ENCODE measurements at places on chromosomes 13 and 19. TPM values are rescaled to one million over a fixed set of nuclear protein-coding genes. Genes with fewer than 3 reads are reported as not detected.

Gene ZNF583
- 2.3 TPM for total RNA-seq

- H3K4me1 ChIP-seq = no peaks in the 10 kb centered on the region
- no peaks in the 10 kb centered on the region for H3K36me3 ChIP-seq
- no peaks in the 10 kb centered on the region for H3K27me3 ChIP-seq
- H3K27ac ChIP-seq = no peak overlapping the region
Observed at GRCh38 chr13:109611912-109612691, 174.3 kb downstream of the IRS2 start.

GRCh38 chr19:17677002-17677401 is 11.2 kb downstream of the UNC13A start:
- no peaks in the 10 kb centered on the region for H3K36me3 ChIP-seq
- DNase-seq = no peak

- no peaks in the 10 kb centered on the region for H3K4me1 ChIP-seq
- DNase-seq = no peak
- H3K27ac ChIP-seq = no peak overlapping the region
Observed at GRCh38 chr19:307111-307531, 15.9 kb upstream of the PLPP2 start.

DNA sequence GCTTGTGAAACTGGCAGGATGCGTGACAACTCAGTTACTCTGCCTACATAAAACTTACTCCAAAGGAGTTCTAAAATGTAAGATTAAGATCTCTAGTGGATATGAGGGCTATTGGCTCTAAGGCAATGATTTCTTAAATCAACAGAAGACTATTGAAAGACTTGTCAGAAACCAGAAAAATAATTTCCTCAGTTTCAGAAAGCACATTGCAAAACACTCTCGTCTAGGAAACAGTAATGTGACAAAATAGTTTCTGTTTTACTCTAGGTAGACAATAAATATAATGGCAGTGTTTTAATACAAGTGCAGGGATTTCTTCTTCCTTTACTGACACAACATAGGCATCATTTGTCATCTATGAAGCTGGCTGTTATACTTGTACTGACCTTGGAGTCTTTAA is 230.1 kb downstream of the KCTD12 start:
- H3K27ac ChIP-seq = no peak overlapping the region
- H3K36me3 ChIP-seq = no peaks in the 10 kb centered on the region
- no peak overlapping the region for H3K4me3 ChIP-seq

Gene SLC25A41
- total RNA-seq = 0.14 TPM

- H3K4me3 ChIP-seq = no peak overlapping the region
- no peaks in the 10 kb centered on the region for H3K36me3 ChIP-seq
- H3K27ac ChIP-seq = peak overlapping the region; percentile 13
Observed at GRCh38 chr19:51359294-51359693, 6.9 kb downstream of the ETFB start.

DNA sequence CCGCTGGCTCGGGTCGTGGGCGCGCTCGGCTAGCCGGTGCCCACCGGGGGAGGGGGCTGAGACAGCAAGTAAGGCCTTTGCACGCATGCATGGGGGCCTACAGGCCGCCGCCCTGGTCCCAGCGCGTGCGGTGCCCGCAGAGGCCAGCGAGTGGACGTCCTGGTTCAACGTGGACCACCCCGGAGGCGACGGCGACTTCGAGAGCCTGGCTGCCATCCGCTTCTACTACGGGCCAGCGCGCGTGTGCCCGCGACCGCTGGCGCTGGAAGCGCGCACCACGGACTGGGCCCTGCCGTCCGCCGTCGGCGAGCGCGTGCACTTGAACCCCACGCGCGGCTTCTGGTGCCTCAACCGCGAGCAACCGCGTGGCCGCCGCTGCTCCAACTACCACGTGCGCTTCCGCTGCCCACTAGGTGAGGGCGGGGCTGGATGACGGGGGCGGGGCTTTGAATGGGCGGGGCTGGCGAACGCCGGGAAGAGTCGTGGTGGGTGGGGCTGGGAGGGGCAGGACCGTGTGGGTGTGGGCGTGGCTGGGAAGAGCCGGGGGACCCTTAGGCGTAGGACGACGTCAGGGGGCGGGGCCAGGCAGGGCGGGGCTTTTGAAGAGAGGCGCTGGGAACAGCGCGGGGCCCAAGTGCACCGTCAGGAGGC is 2.1 kb downstream of the CILP2 start:
- no peak overlapping the region for H3K27ac ChIP-seq
- H3K4me1 ChIP-seq = peaks cover 9% of the 10 kb centered on the region
- peak; percentile 95 for DNase-seq
- no peaks in the 10 kb centered on the region for H3K27me3 ChIP-seq

DNA sequence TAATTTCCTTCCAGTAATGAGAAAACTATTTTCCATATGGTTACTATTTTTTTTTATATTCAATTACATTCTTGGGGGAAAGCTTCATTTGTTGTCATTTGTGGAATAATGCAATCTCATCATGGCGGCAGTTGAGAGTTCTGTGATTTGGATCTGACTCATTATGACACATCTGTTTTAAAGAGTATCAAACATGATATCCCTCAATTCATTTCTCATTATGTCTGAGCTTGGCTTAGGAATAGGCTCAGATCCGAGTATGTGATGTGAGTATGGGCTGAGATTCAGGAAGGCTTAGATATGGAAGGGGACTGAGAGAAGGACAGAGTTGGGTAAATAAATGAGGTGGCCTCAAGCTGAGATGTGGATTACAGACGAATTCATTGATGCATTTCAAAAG is 64.4 kb downstream of the POSTN start:
- H3K4me1 ChIP-seq = no peaks in the 10 kb centered on the region
- no peaks in the 10 kb centered on the region for H3K36me3 ChIP-seq
- no peak overlapping the region for H3K4me3 ChIP-seq
- no peak for DNase-seq
- no peak overlapping the region for H3K27ac ChIP-seq
- H3K27me3 ChIP-seq = no peaks in the 10 kb centered on the region

DNA sequence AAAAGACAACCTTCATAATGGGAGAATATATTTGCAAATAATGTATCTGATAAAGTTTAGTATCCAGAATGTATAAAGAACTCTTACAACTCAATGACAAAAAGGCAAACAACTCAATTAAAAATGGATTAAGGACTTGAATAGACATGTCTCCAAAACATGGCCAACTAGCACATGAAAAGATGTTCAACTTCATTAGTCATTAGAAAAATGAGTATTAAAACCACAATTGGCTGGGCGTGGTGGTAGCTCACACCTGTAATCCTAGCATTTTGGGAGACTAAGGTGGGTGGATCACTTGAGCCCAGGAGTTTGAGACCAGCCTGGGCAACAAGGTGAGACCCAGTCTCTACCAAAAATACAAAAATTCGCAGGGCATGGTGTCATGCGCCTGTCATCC is 18.8 kb upstream of the ZMYM5 start:
- no peak overlapping the region for H3K27ac ChIP-seq
- H3K4me3 ChIP-seq = no peak overlapping the region
- DNase-seq = no peak
- no peaks in the 10 kb centered on the region for H3K4me1 ChIP-seq
- H3K36me3 ChIP-seq = no peaks in the 10 kb centered on the region

- no peak overlapping the region for H3K27ac ChIP-seq
- no peaks in the 10 kb centered on the region for H3K4me1 ChIP-seq
- H3K27me3 ChIP-seq = no peaks in the 10 kb centered on the region
- H3K36me3 ChIP-seq = no peaks in the 10 kb centered on the region
Observed at GRCh38 chr13:113407531-113408393, 43.8 kb upstream of the GRTP1 start.

Gene IL12RB1
- 1.3 TPM for total RNA-seq

Gene CADM4
- 3.7 TPM for total RNA-seq

DNA sequence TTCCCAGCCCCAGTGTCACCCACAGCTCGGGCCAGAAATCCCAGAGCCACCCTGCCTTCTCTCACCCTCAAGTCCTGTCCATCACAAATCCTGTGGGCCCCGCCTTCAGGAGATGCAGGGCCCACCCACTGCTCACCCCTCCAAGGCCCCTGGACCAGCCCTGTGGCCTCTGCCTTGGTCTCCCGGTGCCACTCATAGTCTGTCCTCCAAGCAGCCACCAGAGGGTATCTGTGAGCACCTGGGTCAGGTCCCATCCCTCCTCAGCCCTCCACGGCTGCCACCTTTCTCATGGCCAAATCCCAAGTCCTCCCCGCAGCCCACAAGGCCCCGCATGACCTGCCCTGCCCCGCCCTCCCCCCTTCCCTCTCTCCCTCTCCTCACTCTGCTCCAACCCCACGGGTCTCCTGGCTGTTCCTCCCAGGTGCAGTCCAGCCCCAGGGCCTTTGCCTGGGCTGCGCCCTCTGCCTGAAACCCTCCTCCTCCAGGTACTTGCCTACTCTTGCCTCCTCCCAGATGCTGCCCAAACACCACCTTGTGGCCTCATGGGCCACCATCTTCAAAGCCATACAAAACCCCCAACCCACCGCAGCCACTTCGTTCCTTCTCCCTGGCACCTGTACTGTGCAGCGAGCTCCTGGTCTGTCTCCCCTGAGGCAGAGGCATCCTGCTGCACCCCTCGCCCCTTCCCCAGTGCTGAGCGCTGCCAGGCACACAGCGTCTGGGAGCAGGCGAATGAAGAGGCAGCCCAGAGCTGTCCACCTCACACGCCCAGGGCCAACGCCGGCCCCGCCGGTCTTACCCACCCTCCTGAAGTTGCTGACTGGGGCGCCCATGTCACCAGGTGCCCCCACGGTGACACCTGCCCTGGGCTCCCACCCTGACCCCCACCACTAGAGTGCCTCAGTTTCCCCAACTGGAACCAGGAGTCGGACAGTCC is 13.2 kb upstream of the UQCR11 start:
- H3K4me1 ChIP-seq = no peaks in the 10 kb centered on the region
- no peak overlapping the region for H3K4me3 ChIP-seq
- H3K27ac ChIP-seq = no peak overlapping the region

Gene C19orf73
- 1.4 TPM for total RNA-seq

DNA sequence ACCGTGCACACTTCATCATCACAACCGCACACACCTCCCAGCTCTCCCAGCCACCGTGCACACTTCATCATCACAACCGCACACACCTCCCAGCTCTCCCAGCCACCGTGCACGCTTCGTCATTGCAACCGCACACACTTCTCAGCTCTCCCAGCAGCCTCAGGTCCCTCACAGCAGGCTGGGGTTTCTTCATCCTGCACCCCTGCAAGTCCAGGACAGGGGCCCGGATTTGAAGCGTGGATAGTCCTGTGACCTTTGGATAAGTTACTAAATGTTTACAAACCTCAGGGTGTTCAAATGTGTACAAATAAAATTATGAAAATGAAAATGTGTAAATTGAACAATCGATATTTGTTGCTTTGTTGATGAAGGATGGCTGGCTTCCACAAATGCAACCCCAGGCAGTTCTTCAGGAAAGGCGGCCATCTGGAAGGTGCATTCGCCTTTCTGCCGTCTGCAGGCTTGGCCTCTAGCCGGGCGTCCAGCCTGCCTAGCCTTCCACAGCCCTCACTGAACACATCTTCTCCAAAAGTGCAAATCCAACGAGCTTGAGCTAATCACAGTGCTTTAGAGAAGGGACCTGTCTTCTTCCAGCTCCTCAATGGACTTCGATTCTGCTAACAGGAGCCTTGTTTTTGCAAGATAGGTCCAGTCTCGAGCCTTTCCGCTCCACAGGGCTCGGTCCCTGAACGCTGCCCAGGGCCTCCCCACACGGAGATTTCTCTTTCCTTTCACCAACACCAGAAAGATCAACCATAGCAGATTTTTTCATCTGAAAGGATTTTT is 74.2 kb downstream of the SPACA7 start:
- H3K27me3 ChIP-seq = no peaks in the 10 kb centered on the region
- no peak overlapping the region for H3K4me3 ChIP-seq
- no peak for DNase-seq
- no peak overlapping the region for H3K27ac ChIP-seq
- H3K4me1 ChIP-seq = peaks cover 4% of the 10 kb centered on the region

All from liver (tissue), 10 donors.